ENCODE measurements at places on chromosomes 6 and 20. TPM values are rescaled to one million over a fixed set of nuclear protein-coding genes. Genes with fewer than 3 reads are reported as not detected.

DNA sequence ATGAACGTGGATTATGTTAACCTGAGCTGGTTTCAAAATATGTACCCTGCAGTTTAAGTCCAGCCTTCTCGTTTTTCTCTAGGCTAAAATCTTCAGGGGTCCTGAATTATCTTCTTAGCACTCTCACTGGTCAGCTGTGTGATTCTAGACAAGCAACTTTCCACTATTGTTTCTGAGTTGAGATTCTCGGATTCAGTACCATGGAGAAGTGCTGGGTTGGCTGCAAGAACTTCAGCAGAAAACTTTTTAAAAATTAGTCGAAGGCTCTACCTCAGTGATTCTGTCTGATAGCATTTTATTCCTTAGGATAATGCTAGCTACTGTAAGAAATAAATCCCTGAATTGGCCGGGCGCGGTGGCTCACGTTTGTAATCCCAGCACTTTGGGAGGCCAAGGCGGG is 173.7 kb downstream of the GRM1 start:
- DNase-seq: no peak

DNA sequence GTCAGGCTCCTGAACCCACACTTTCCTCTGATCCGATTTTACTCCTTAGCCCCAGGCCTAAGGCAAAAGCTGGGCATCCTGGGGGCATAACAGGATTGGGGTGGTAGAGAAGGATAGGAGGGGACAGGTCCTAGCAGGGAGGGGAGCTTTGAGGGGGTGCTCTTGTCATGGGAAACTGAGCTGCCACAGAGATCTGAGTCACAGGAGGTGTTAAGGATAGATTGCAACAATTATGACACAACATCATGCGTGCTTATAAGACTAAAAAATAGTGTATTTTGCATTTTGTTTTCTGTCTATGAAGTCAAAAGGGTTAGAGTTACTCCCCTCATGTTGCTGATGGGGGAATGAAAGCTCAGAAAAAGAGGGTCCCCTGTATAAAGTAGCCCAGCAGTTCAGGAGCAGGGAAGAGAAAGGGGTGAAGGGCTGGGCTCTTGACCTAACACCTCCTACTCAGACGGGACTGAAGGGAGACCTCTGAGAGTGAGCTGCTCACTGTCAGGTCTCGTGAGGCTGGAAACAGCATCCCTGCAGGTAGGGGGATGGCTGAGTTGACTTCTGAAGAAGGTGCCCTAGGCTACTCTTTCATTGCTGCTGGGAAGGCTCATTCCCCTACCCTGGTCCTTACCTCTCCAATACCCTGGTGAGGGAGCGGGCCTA is 2.0 kb downstream of the GLP1R start:
- DNase-seq: no peak

TMEM217 gene
- 1.5 TPM for polyA plus RNA-seq

CRISP1 gene
- polyA plus RNA-seq: 0.13 TPM

DNA sequence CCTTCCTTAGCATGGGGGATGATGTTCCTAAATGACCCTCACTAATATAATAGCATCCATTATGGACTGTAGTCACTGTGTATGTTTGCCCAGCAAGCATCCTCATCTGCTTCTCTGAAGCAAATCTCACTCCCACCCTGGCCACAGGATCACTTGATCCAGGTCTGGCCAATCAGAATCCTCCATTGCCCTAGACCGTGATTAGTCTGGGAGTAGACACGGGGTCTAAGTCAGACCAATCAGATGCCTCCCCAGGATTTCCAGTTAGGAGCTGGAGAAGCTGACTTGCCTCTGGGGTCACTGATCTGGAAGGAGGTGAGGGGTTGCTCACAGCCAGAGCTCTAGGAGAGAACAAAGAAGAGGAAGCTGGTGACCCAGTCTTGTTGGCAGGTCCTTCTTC is 153.9 kb downstream of the DHX35 start:
- DNase-seq: no peak

- peak; percentile 38 for DNase-seq
These were observed 15.7 kb upstream of the IGF2R start for GRCh38 chr6:159953091-159953601.

RIPOR3 gene
- polyA plus RNA-seq: 8.0 TPM

DNA sequence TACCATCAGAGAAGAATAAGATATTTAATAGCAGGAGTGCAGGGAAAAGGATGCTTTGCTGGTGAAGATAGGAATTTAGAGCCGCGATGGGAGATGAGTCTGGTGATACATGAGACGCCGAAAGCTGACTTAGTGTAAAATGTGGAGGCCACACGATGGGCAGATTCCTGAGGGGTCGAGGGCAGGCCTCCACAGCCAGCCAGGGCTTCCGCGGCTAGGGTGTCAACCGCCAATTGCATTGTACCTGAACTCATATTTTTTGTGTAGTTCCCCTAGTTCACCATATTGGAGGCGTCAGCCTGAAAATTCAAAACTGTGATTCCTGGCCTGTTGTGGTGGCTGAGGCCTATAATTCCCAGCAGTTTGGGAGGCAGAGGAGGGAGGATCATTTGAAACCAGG is 8.5 kb downstream of the ETV7 start:
- DNase-seq: no peak

RBM38 gene
- 26.8 TPM for polyA plus RNA-seq

DNA sequence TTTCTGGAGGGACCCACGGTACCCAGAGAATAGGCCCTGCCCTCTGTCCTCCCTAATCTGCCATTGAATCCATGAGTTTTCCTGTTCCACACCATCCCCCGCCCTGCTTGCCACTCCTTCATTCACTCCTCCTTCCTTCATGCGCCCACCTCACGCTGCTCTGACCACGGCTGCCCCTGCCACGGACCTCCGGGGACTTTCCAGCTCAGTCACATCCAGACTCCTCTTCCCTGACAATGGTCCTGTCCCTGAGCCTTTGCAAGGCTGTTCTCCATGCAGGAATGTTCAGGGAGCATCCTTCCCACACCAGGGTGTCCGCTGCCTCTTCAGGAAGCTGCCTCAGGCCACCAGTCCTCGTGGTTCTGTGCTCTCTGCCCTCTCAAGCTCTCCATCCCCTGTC is 25.9 kb downstream of the GLP1R start:
- no peak for DNase-seq

PLN gene
- polyA plus RNA-seq: 3.5 TPM

DNA sequence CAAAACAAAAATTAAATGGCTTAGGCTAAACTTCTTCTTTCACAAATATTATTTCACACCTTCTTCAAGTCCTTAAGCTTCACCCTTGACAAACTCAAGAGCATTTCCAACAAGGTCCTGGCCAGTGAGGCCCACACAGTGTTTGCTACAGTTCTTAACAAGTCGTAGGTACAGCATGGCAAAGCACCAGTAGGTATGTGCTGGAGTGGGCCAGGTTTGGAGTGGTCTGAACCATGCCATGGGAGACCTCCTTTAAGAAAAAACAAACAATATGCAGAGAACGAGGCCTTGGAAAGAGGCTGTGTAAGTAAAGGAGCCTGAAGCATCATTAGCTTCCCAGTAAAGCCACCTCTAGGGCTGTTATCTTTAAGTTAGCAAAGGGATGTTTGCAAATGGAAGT is 154.3 kb upstream of the SNX9 start:
- DNase-seq: no peak

- no peak for DNase-seq
These were observed 31.0 kb upstream of the TGM2 start for GRCh38 chr20:38196076-38196475.

- DNase-seq: no peak
These were observed 3.1 kb upstream of the SPATS1 start for GRCh38 chr6:44339301-44339700.

DNA sequence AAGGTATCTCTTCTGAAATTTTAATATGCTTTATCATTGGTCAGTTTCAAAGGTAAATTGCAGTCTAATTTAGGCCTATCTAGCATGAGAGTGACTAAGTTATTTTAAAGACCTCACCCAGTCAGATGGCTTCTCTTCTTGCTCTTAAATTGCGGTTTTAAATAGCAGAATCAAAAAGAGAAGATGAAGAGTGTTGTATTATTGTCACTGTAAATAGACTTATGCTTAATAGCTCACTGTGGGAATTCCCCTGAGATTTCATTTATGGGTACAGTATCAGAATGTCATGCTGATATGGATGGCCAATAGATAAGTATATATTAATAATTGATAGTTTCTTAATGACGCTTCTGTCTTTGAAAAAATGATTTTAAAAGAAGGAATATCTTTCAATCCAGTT is 35.7 kb downstream of the AIG1 start:
- DNase-seq: no peak

ISM1 gene
- polyA plus RNA-seq: 3.3 TPM

DNA sequence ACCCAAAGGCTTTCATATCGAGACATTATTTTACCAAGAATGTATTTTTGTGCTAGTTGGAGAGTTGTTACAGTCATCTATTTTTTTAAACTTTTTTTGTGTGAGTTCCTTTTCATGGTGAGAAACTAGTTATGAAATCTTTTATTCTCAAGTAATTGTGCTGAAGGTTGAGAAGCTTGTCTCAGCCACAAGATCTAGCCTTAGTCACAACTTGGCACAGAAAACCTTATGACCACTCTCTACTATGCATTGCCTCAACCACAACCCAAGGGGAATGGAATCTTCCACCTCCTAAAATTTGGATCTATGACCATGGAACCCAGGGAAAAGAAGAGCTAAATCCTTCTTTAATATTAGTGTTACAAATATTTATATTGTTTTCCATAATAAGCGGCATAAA is 58.5 kb downstream of the HS3ST5 start:
- no peak for DNase-seq

PRSS16 gene
- polyA plus RNA-seq: 0.23 TPM

DNA sequence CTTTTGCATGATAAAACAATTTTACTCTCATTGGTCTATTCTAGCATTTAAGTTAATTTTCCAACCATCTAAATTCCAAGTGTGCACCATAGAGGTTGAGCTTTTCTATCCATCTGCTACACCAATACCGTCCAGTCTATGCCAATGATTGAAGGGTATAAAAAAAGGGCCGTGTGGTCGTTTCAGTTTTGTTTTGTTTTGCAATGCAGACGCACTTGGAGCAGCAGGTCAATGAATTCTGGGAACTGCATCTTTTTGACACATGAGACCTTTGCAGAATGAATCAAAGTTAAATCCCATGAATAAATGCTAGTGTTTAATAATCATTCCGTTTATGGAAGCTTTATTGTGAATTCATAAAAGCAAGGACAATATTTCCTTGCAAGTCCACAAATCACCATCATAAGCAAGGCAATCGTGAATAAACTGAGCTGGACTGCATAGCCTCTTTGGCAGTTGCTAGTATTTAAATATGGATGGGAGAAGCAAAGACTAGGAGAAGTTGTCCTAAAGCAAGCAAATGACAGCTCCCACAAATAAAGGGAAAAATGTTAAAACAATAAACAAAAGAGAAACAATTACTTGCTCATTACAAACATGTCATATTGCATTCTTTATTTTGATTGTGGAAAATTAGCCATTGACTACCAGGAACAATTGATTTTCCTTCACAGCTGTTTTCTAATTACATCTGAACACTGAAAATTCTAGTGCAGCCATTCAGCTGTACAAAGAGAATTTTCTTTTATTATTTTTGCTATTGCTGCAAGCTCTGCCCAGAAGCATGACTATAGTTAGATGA is 649.7 kb upstream of the GJE1 start:
- DNase-seq: no peak

DNA sequence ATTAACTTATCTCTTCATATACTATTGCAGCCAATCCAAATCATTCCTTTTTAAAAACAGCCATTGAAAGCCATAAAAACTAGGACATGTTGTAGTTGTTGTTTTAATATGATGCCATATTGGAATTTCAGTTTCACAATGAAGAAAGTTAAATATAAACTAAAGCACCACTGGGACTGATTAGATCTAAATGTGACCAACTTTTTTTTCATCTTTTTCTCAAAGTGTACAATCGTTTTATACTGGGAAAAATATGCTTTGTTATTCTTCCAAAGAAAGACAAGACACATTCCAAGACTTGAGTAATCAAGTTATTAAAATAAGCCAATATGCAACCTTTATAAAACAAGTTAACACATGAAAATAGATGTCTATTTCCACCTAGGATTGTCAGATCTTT is 68.5 kb downstream of the THEMIS start:
- no peak for DNase-seq

GRCh38 chr6:108163267-108163643 is 2.6 kb upstream of the NR2E1 start:
- DNase-seq: no peak

SCGN gene
- polyA plus RNA-seq: 0.21 TPM

DNMT3B gene
- polyA plus RNA-seq: 7.8 TPM

SNAI1 gene
- polyA plus RNA-seq: 12.8 TPM

DNA sequence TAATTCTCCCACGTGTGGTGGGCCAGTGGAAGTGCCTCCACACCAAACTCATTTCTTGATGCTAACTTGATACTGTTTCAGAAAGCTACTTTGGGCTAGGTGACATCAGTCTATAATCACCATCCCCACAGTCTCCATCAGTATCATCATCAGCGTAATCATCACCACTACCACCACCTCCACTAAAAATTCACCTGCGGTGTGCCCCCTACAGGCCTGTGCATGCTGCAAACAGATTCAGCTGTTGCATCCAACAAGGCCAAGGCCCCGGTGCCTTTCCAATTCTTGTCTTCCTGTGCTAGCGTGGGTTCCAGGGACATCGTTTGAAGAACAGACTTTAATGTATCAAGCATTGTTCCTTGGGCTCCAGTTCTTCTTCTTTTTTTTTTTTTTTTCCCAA is 201.3 kb upstream of the EXOC2 start:
- DNase-seq: no peak

CCDC28A gene
- 25.7 TPM for polyA plus RNA-seq

DNA sequence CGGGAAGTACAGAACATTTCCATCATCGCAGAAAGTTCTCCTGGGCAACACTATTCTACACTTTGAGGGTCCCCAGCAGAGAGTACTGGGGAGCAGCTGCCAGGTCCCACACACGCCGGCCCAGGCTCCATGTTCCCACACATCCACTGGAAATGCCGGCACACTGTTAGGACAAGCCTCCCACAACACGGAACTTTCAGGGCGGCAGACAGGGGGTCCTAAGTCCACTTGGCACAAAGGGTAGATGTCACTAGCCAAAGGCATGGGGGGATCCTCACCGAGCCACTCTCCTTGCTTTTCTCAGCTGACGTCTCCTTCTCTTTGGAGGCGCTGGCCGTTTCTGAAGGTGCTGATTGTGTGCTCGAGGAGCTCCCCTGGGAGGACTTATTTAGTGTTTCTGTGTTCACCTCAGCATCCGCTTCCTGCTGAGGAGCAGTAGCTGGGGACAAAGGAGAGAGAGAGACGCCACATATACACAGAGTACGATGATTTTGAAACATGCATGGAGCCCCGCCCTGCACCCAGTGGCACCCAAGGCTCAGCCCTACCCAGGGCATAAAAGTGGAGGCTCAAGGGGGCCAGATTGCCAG is 135.4 kb downstream of the ZMYND8 start:
- no peak for DNase-seq

- DNase-seq: peak; percentile 77
These were observed 3.1 kb downstream of the NNAT start for GRCh38 chr20:37523911-37524700.

- DNase-seq: no peak
These were observed 12.0 kb downstream of the CENPW start for GRCh38 chr6:126351960-126352359.

DNA sequence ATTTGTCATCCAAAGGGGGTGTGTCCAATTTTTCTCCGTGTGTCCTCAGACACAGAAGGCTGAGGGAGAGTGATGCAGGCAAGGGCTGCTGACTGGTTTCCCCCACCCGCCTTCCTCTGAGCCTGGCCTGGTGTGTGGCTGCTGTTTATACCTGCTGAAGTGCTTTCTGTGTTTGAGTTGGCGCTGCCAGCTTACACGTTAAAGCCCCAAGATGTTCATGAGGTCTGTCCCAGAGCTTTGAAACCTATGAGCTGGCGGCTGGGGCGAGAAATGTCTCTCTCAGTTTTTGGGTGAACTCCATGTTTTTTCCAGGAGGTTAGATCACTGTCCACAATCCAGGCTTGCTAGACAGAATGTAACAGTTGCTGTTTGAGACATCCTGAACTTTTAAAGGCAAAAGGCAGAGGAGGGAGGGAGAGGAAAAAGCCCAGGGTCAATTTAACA is 69.0 kb upstream of the CCN2 start:
- DNase-seq: peak; percentile 45

SLC22A1 gene
- polyA plus RNA-seq: 1.5 TPM
